ENCODE measurements at places on chromosomes 16 and 17. TPM values are rescaled to one million over a fixed set of nuclear protein-coding genes. Genes with fewer than 3 reads are reported as not detected.

GRCh38 chr16:4859900-4860255 lies 12.6 kb downstream of the UBN1 start:
- H3K4me3 ChIP-seq, result no peak overlapping the region
- no peaks in the 10 kb centered on the region for H3K4me1 ChIP-seq
- H3K27me3 ChIP-seq, result no peaks in the 10 kb centered on the region
- H3K36me3 ChIP-seq, result no peaks in the 10 kb centered on the region
- DNase-seq, result no peak

DNA sequence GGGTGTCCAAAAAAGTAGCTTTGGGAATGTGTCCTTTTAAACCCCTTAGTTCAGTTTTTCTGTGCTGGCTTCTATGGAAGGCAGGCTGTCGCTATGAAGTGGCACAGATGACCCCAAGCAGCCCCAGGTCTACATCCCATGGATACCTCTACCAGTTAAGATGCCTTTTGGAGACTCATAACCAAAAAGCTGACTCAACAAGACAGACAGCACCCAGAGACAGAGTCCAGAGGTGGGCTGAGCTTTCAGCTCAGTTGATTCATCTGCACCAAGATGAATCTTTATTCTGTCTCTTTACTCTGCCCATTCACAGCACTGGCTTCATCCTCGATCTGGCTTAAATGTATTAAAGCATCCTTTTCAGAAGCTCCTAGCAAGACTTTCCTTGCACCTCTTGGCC lies 29.8 kb upstream of the RBBP6 start:
- no peak overlapping the region for H3K4me3 ChIP-seq
- DNase-seq, result no peak
- H3K27ac ChIP-seq, result no peak overlapping the region
- no peaks in the 10 kb centered on the region for H3K4me1 ChIP-seq
- H3K27me3 ChIP-seq, result no peaks in the 10 kb centered on the region
- H3K36me3 ChIP-seq, result no peaks in the 10 kb centered on the region

GRCh38 chr16:54059319-54059718 lies 227.3 kb downstream of the IRX3 start:
- H3K4me1 ChIP-seq, result no peaks in the 10 kb centered on the region
- no peaks in the 10 kb centered on the region for H3K27me3 ChIP-seq
- H3K4me3 ChIP-seq, result no peak overlapping the region
- H3K36me3 ChIP-seq, result no peaks in the 10 kb centered on the region
- H3K27ac ChIP-seq, result no peak overlapping the region
- no peak for DNase-seq

GRCh38 chr16:54806378-54806777 lies 124.3 kb upstream of the IRX5 start:
- no peaks in the 10 kb centered on the region for H3K27me3 ChIP-seq
- H3K36me3 ChIP-seq, result no peaks in the 10 kb centered on the region
- H3K27ac ChIP-seq, result no peak overlapping the region
- no peaks in the 10 kb centered on the region for H3K4me1 ChIP-seq
- DNase-seq, result no peak
- no peak overlapping the region for H3K4me3 ChIP-seq

DNA sequence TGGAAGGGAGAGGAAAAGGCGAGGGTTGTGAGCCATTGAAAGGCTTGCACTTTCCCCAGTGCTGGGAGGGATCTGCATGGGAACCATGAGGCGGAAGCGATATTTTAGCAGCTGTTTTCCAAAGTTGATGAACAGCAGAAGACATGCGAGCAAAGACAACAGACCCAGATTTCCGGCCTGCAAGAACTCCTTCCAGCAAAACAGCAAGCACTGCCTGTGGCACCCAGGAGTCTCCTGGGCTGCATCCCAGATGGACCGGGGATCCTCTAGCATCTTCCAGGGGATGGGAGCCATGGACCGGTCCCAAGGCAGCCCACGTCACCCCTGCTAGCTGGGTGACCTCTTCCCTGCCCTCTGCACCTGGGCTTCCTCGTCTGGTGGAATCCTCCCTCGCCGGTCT lies 162.8 kb downstream of the IRF8 start:
- peaks cover 12% of the 10 kb centered on the region for H3K4me1 ChIP-seq
- H3K36me3 ChIP-seq, result no peaks in the 10 kb centered on the region
- H3K27me3 ChIP-seq, result no peaks in the 10 kb centered on the region
- no peak overlapping the region for H3K4me3 ChIP-seq
- DNase-seq, result no peak

GRCh38 chr16:16036359-16036792 lies 87.0 kb downstream of the ABCC1 start:
- DNase-seq, result no peak
- H3K36me3 ChIP-seq, result peaks cover 18% of the 10 kb centered on the region
- no peak overlapping the region for H3K27ac ChIP-seq
- no peaks in the 10 kb centered on the region for H3K27me3 ChIP-seq

- H3K4me1 ChIP-seq, result no peaks in the 10 kb centered on the region
- H3K4me3 ChIP-seq, result no peak overlapping the region
- H3K36me3 ChIP-seq, result no peaks in the 10 kb centered on the region
- no peak for DNase-seq
- no peak overlapping the region for H3K27ac ChIP-seq
Measured at GRCh38 chr16:22052980-22053379, 39.4 kb upstream of the VWA3A start.

GRCh38 chr17:46013502-46014165 lies 14.6 kb downstream of the STH start:
- H3K27me3 ChIP-seq, result no peaks in the 10 kb centered on the region
- DNase-seq, result no peak
- H3K27ac ChIP-seq, result no peak overlapping the region
- no peak overlapping the region for H3K4me3 ChIP-seq
- H3K36me3 ChIP-seq, result no peaks in the 10 kb centered on the region

- no peaks in the 10 kb centered on the region for H3K27me3 ChIP-seq
- H3K4me1 ChIP-seq, result no peaks in the 10 kb centered on the region
- H3K36me3 ChIP-seq, result no peaks in the 10 kb centered on the region
- no peak overlapping the region for H3K4me3 ChIP-seq
Measured at GRCh38 chr17:4420692-4421131, 13.0 kb upstream of the SPNS3 start.

Gene GUCY2D
- total RNA-seq, result not detected

Measured in transverse colon (tissue), 4 donors.